ENCODE measurements at places on chromosomes 3 and 15.

GRCh38 chr3:127612966-127613365 lies 14.8 kb downstream of the MCM2 start:
- peak; percentile 39 for DNase-seq

- no peak for DNase-seq
These were observed 157.1 kb upstream of the TMC3 start for GRCh38 chr15:81531109-81531592.

DNA sequence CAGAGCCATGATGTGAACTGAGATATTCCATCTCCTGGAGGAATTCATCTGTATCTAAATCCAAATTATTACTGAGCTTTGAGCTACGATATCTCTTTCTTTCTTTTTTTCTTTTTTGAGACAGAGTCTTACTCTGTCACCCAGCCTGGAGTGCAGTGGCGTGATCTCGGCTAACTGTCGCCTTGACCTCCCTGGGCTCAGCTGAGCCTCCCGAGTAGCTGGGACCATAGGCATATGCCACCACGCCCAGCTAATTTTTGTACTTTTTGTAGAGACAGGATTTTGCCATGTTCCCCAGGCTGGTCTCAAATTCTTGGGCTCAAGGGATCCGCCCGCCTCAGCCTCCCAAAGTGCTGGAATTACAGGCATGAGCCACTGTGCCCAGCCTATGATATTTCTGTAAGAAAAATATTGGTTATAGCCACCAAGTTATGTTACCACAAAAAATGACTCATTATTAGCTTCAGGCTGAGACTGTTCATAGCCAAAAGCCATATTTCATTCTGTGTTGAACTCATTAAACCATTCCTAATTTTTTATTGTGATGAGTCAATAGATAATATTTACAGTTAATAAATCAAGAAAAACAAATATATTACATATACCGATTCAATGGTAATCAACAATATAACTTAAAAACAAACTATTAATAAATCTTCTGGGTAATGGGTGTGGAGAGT lies 27.1 kb upstream of the SLC30A4 start:
- DNase-seq = no peak

- no peak for DNase-seq
These were observed 92.0 kb upstream of the TPM1 start for GRCh38 chr15:62950462-62950931.

- no peak for DNase-seq
These were observed 900.1 kb downstream of the ROBO1 start for GRCh38 chr3:78867409-78868372.

DNA sequence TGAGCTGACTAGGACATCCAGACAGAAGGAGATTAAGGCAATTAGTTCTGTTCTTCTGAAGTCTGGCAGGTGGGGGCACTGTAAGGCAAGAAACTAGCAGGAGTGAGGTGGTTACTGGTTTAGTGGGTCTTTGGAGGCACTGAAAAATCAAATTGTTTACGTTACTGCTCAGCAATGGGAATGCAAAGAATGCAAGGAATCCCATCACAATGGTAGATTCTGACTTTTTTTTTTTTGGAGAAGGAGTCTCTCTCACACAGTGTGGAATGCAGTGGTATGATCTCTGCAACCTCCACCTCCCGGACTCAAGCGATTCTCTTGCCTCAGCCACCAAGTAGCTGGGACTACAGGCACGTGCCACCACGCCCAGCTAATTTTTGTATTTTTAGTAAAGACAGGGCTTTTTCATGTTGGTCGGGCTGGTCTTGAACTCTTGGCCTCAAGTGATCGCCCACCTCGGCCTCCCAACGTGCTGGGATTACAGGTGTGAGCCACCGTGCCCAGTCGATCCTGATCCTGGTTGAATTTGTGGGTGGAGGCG lies 16.4 kb downstream of the FAM107A start:
- peak; percentile 42 for DNase-seq

GRCh38 chr3:16423947-16424673 lies 89.4 kb downstream of the RFTN1 start:
- no peak for DNase-seq
